GM12892 (cell line): ENCODE measurements at places on chromosomes 2 and 18.

- no peak for DNase-seq
These were observed 49.6 kb downstream of the IL1R2 start for GRCh38 chr2:102041351-102041750.

- DNase-seq = no peak
These were observed 27.6 kb downstream of the SLC1A4 start for GRCh38 chr2:65016789-65017188.

GRCh38 chr18:60246606-60247005, 126.0 kb downstream of the MC4R start:
- no peak for DNase-seq

GRCh38 chr2:230052299-230052698, 16.4 kb downstream of the SLC16A14 start:
- DNase-seq = no peak

DNA sequence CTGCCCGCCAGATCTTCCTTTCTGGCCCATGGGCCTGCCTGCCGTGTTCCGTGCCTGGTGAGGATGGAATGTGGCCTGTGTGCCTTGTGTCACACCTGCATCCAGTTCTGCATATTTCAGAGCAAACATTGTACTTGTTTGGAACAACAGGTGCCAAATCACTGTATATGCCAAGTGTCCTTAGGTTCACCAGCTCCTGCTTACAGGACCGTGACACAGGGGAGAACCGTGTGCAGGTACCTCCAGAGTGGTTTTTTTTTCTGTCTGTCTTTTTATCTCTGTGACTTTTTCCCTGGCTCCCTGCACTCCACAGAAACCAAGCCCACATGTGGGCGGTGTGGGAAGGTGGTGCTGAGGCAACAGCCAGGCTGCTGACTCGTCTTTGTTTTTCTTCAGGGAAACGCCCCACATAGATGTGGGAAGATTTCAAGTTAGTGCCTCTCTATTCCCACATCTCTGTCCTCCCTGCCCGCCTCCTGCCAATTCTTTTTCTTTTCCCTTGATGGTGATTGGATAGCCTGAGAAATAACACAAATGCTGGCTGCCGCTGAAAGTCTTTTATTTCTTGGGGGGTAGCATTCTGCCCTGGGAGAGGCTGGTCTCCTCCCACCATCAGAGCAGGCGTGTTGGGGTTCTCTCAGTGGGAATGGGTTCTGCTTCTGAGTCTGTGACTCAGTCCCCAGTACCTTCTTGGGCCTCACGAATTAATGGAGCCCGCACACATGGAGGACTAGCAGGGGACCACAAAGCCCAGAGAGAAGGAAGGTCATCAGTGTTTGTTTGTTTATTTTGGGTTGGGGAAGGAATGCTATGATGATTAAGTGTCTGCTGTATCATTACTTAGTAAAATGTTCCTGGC, 21.4 kb downstream of the GRHL1 start:
- DNase-seq = no peak

DNA sequence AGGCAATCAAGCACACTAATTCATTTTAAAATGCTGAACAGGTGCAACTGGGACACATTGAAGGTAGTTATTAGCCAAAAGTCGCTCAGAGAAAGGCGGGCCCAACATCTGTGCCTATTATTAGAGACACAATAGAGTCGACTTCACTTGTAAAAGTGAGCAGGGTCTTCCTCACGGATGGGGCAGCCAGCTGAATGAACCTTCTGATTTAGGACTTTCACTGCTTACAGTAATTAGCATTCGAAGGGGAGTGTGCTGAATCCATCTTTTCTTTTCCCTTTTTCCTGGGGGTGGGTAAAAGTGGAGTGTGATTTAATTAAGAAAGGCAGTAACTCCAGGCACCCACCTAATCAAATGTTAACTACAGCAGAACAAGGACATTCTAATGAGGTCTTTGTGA, 677.7 kb downstream of the DCDC2C start:
- no peak for DNase-seq

DNA sequence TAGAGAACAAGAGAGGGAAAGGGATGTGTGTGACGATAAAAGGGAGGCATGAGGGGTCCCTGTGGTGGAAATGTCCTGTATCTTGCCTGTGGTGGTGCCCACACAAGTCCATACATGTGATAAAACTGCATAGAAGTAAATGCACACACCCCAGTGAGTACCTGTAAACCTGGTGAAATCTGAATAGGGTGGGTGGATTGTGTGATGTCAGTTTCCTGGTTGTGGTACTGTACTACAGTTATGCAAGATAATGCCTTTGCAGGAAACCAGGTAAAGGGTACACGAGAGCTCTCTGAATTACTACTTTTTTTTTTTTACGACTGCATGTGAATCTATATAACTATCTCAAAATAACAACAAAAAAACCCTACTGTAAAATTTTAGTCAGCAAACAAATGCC, 22.1 kb downstream of the SERPINE2 start:
- DNase-seq = no peak

DNA sequence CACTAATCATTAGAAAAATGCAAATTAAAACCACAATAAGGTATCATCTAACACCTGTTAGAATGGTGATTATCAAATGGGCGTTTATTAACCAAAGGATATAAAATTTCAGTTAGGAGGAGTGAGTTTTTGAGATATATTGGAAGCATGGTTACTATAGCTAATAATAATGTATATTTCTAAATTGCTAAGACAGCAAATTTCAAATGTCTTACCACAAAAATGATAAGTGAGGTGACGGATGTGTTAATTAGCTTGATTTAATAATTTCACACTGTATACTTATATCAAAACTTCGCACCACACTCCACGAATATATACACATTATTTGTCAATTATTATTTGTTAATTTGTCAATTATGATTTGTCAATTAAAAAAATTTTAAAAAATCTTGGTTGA, 227.2 kb upstream of the DDX18 start:
- DNase-seq = no peak

DNA sequence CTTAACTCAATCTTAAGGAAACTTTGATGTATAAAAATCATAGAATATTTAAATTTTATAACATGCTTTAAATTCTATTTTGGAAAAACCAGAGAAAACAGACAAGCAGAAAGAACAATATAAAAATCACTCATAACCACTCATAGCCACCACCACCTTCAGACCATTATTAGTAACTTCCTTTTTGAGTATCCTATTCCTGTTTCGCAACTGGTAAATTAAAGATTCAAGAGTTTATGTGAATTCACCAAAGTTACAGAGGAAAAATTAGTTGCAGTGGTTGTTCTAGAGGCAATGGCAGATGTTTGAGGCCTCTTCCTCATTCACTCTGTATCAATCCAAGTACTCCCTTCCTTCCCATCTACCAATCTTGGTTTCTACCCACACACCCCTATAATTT, 49.3 kb upstream of the PROKR1 start:
- no peak for DNase-seq

GRCh38 chr2:72681016-72681995, 144.5 kb downstream of the EXOC6B start:
- DNase-seq = no peak

DNA sequence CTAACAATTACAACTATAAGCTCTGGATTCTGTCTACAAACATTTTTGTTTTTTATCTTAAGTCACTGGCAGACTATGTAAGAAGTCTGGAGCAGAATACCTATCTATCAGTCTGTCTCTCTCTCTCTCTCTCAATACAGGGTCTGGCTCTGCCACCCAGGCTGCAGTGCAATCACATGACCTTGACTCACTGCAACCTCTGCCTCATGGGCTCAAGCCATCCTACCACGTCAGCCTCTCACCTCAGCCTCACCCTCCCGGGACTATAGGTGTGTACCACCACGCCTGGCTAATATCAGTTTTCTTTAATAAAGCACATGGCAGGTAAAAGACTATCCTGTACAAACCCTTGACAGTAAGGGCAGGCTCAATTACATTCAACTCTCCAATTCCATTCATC, 96.9 kb downstream of the OSBPL1A start:
- no peak for DNase-seq

DNA sequence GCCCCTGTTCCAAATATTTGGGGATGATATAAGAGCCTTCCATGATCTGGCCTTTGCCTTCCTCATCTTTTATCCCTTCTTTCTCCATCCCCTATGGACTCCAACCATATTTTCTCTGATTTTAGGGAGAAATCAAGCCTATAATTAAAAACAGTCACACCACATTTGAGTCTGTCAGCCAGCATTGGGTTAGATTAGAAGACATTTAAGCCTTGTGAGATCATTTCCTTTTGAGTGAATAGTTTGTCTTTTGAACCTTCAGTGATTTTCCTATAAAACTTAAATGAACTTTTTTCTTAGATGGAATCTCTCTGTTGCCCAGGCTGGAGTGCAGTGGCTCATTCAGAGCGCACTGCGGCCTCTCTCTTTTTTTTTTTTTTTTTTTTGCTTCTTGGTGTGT, 7.6 kb upstream of the C18orf32 start:
- no peak for DNase-seq

DNA sequence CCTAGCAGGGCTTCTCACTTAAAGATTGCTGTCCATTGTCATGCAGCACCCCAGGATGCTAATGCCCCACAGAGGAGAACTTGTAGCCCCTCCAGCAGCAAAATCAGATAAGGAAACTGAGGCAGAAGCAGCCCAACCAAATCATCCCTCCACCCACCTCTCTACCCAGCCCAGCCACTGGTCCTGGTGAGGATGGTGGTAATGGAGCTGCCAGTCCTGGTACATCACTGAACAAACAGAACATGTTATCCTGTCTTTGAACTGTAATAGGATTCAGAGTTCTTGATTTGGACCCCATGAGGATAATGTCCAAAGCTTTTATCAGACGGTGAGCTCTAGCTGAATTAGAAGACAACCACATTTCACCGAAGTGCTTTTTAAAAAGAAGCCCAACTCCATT, 113.2 kb downstream of the MRO start:
- DNase-seq = no peak

GRCh38 chr2:69525261-69525660, 88.0 kb upstream of the NFU1 start:
- DNase-seq = no peak
